ENCODE measurements at places on chromosomes 3 and 15.

- no peak for DNase-seq
Observed at GRCh38 chr3:187985647-187986046, 168.3 kb upstream of the LPP start.

- no peak for DNase-seq
Observed at GRCh38 chr3:138331143-138331894, 1.7 kb upstream of the NME9 start.

DNA sequence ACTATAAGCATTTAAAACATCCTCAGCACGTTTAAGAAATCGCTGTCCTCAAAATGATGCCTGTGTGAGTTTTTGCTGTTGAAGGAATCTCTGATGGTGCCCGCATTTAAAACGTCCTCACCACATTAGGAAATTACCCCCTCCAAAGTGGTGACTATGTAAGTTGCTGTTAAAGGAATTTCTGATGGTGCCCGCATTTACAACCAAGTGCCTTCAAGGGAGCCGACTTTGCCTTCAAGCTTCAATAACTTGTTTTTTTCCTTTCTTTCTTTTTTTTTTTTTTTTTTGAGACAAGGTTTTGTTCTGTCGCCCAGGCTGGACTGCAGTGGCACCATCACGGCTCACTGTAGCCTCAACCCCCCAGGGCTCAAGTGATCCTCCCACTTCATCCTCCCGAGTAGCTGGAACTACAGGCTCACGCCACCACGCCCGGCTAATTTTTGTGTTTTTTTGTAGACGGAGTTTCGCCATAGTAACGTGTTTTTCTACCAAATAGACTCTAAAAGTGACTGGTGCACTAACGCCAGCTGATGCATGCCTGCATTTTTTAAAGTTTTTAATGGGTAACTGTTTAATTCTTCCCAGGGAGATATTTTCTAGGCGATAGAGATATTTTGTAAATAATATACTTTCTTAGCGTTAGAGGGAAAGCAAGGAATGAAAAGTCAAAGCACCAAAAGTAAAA, 19.0 kb upstream of the TSEN2 start:
- no peak for DNase-seq

DNA sequence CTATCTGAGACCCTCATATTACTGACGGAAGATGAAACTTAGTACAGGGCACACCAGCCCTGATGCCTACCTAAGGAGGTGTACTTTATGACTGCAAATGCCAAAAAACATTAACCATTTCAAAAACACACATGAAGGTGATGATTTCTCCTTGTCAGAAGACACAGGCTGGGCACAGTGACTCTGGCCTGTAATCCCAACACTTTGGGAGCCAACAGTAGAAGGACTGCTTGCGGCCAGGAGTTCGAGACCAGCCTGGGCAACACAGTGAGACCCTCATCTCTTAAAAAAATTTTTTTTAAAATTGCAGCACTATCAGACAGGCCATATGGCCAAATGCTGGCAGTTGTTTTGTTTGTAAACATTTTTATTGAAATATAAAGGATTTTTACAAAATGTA, 73.5 kb downstream of the LRIG1 start:
- no peak for DNase-seq

GRCh38 chr15:52066842-52067544, 45.6 kb downstream of the BCL2L10 start:
- DNase-seq: no peak

- DNase-seq: no peak
Observed at GRCh38 chr3:136954251-136954650, 3.5 kb upstream of the IL20RB start.

All from fibroblast of skin of left quadriceps (primary cell).